ENCODE measurements at places on chromosomes 3 and 15.

DNA sequence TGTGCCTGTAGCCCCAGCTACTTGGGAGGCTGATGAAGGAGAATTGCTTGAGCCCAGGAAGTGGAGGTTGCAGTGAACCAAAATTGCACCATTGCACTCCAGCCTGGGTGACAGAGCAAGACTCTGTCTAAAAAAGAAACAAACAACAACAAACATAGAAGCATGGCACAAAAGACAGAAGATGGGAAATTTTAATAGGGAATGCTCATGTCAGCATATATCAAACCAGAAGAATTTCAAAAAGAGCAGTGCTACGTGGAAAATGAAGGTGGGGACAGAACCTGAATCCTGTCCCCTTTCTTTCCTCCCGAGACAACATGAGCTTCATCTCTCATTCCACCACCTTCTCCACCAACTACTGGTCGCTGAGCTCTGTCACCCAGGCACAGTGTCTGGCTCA is 46.3 kb upstream of the MFGE8 start:
- DNase-seq = no peak

- DNase-seq = no peak
Observed at GRCh38 chr3:172626021-172626640, 84.7 kb downstream of the NCEH1 start.

- DNase-seq = no peak
Observed at GRCh38 chr15:33298631-33299030, 12.1 kb upstream of the RYR3 start.

DNA sequence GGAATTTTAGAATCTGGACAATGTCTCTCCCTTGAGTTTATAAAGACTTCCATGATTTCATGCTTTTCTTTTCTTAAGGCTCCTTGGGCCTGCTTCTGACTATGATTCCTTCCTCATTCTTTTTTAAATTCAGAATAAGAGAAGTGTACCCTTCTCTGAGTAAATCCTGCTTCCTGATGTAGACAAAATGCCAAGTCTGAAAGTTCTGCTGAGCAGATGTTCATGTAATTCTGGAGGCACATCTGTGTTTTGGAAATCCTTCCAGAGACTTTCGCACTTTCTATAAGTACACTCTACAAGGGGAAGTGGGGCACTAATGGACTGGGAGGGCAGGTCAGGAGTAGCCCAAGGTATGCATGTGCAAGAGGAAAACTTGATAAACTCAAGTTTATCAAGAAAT is 24.8 kb downstream of the TPM1 start:
- DNase-seq = no peak

GRCh38 chr3:154480033-154480432 is 50.0 kb upstream of the GPR149 start:
- no peak for DNase-seq

DNA sequence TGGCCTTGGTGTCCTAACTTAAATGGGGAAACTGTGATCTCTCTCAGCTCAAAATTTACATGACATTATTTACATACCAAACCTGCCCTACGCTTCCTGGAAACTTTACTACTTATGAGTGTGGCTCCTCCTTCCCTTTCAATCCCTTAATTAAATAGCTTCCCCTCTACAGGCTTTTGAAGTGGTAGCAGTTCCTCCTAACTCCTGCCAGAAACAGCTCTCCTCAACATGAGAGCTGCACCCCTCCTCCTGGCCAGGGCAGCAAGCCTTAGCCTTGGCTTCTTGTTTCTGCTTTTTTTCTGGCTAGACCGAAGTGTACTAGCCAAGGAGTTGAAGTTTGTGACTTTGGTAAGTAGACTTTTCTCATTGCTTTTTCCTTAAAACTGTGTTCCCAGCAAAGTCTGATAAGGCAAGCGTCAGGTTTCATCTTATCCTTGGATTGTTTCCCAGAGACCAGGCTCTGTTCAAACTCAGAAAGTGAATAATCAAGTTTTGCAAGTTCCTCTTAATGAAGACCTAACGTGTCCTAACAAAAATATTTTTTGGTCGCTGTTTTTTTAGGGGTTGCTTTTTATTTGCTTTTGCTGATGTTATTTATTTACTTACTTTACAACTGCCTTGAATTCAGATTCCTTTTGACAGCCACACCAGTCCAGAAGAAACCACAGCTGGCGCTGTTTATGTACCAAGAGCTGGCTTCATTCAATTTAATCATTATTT is at the start of gene ACP3:
TSS of gene ACP3 (plus strand) at position 179 of the 720 bp plus-strand sequence. CDS start at position 229, 50 bp downstream.
- DNase-seq = no peak

DNA sequence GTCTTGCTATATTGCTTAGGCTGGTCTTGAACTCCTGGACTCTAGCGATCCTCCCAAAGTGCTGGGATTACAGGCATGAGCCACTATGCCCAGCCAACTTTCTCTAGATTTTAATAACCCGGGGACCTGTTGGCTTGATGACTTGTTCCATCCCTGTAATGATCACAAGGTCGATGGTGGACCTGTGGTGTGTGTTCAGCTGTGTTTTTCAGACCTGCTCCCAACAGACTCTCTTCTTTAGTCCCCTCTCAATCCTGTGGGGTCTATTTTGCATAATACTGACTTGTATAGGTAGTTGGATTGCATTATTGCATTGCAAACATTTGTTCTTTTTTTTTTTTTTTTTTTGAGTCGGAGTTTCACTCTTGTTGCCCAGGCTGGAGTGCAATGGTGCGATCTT is 1.9 kb downstream of the MAP2K1 start:
- no peak for DNase-seq

DNA sequence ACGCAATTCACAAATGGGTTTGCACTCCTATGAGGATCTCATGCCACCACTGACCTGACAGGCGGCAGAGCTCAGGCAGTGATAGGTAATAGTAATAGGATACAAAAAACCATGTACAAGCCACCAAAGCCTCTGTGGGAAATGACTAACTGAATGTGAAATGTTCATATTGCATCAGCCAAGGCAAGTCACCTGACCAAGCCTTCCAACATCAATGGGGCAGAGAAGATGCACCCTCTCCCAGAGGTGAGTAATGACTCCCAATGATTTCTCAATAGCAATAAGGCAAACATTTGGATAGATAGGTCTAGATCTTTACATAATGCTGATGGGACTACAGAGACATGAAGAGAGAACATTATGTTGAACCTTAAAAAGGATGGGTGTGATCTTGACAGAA is 14.9 kb downstream of the CNTN3 start:
- no peak for DNase-seq

DNA sequence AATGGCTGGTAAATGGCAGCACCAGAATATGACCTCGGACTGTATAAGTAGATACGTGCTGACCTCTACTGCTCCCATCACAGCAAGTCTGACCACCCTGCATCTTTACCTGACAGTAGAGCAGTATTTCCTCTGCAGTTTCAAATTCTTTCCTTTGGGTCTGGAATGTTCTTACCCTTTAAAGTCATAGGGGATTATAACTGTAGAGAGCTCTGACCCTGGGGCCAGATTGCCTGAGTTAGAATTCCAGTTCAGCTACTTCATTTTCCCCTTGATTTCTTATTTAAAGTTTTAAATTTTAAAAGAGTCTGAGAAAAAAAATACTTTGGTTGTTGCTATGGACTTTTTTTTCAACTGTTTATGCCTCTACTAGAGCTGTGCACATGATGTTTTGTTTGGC is 237.7 kb downstream of the NR1D2 start:
- DNase-seq = no peak

Measured in stimulated activated CD4-positive, alpha-beta T cell treated with anti-CD3 and anti-CD28 coated beads, Interleukin-1b, Interleukin-23, amount 100 ng/mL, for 1 hour (primary cell).